ENCODE measurements at places on chromosomes 4 and X.

DNA sequence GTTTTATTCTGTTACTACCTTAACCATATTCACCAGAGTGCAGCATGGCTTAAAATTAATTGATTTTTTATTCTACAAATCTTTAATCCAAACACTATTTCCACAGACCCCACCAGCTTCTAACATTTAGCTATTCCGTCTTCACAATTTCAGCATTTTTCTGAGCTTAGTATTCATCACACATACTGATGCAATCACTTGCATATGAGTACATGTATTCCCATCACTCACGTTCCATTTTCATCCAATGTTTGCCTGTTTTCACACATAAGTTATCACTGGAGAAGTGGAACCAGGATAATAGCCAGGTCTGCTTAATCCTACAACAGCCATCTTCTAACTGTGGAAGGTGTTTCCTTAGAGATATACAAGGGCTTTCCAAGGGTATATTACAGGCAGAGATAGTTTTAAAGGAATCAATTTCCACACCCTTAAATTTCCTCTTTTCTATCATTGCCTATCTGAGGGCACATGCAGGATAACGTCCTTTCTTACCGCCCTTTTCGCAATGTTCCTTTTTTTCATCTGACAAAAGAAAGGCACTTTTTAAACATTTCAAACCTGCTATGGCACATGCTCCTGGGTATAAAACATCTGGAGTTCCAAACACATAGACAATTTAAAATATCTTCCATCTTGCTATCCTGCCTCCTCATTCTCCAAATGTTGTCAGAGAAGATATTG, 115.8 kb downstream of the CORIN start:
- DNase-seq, result no peak

DNA sequence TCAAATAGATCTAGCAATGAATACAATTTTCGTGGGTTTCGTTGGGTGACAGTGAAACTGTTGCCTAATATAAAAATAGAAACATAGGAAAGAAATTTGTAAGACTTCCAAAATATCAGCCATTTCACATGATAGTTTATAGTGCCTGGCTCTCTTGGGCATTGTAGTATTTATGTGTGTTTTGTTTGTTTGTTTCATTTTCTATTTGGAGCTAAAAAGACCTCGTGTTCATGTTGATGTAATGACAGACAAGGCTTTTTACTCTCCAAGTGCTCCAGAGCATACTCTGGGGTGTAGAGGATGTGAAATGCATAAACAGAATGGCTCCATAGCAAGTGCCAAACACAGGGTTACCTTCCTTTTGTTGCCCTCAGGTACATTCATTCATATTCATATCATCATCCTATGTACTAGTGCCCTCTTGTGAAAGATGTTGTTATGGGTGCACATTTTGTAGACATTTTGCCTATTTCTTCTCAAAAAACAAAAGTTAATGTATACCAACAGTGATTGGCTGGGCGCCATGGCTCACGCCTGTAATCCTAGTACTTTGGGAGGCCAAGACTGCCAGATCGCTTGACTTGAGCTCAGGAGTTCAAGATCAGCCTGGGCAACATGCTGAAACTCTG, 100.7 kb upstream of the AMOT start:
- no peak for DNase-seq

- no peak for DNase-seq
Measured at GRCh38 chrX:43000121-43000520, 222.2 kb upstream of the PPP1R2C start.

- no peak for DNase-seq
Measured at GRCh38 chrX:118459494-118459893, 36.1 kb upstream of the DOCK11 start.

- no peak for DNase-seq
Measured at GRCh38 chr4:95293014-95293413, 255.8 kb downstream of the UNC5C start.

DNA sequence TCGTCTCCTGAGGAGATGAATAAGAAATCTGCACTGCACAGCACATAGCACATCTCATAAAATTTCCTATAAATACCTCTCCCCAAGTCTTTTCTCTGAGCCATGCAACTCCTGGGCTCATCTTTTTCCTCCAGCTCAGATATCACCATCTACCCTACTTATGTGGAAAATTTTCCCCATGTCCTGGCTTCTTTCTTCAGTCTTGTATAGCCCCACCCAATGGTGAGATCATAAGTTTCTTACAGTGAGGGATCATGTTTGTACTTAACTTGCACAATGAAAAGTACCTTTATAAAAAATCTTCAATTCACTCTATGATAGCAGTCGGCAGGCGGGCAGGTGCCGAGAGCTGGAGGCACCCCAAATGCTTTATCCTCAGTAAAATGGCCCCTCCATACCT, 198.6 kb upstream of the S100G start:
- no peak for DNase-seq

- no peak for DNase-seq
Measured at GRCh38 chr4:107902715-107903114, 28.6 kb upstream of the CYP2U1 start.

DNA sequence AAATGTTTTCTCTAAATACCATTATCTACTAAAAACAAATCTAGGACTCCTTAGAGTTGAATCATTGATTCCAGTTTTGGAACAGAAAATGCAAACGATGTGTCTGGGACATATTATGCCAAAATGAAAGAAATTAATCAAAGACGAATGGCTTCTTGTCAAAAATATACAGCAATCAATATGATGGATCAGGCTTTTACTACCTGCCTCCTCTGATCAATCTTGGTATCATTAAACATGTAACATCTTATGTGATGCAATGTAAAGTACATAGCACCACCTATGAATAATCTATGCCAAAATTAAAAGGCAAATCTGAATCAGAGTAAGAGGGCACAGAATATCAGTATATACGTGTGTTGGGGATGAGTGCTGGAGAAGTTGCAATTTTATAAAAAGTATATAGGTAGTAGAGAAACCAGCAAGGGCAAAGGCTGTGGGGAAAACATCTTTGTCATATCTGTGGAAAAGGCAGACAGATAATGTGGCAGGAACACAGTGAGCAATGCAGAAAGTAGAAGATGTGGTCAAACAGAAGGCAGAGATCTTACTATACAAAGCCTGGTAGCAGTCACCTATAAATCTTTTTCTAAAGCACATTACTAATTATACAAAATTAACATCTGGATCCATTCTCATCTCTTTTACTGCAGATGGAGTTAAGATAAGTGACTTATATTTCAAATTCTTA, 152.7 kb downstream of the ANTXR2 start:
- no peak for DNase-seq

DNA sequence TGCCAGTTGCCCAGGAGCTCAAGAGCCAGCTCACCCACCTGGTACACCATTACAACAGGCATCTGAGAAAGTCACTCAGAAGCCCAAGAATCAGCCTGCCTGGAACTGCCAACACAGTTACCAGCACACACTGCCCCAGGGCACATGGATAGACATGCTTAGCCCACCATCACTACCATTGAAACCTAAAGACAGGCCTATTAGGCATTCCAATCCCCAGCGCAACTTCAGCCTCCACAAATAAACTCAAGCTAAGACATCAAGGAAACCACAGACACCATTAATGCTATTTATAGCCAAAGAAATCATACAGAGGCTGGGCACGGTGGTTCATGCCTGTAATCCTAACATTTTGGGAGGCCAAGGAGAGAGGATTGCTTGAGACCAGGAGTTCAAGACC, 42.3 kb downstream of the ATRX start:
- no peak for DNase-seq

DNA sequence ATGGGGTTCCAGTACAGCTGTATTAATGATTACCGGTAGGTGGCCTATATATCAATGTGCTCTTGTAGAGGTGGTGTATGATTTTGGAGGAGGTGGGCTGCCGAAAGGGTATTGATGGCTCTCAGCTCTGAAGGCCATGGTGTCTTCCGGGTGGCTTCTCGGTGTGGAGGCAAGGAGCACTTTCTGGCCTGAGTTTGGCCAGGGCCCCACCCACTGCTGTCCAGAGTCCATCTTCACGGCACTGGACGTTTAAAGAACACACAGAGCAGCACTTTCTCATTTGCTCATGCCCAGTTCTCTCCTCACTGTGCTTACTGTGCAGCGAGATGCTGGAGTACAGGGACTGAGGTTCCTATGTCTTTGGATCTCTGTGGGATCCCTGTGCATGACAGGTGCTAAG, 16.1 kb downstream of the BST1 start:
- DNase-seq, result no peak
